ENCODE measurements at places on chromosomes 4 and X.

GRCh38 chrX:70476934-70477733 is 32.5 kb downstream of the DLG3 start:
- DNase-seq: no peak

- no peak for DNase-seq
These were observed 59.7 kb downstream of the SH3BGRL start for GRCh38 chrX:81261576-81261975.

DNA sequence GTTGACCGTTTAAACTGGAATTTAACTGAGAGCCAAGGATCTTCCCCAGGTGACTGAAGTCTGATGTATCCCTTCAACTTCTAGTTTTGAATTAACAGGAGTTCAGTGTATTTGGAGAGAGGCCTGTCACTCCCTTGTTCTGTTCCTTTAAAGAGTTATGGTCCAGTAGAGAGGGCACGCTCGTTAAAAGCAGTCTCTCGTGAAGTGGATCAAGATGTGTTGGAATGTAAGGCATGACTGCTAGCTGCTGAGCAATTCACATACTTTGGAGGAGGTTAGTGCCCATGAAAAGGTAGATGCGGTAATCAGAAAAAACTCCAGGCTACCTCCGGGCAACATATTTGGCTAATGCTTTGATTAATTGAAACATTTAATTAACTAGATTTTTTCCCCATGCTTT is 65.7 kb downstream of the SHROOM2 start:
- no peak for DNase-seq

DNA sequence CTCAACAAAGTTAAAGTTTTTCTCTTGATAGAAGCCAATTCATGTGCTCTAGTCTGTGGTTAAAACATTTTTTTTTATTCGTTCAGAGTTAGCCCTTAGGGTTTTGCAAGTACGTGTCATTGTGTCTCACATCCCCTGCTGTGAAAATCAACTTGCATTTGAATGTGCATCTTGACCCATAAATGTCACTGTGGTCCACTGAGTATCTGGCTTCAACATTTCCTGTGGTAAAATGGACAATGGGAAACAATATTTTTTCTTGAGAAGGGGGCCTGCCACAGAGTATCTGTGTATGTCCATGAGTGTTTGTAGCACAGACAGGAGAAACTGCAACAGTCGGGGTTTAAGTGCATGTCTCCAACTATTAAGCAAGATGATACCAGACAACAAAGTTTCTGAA is 554.8 kb upstream of the TENM3 start:
- DNase-seq: no peak

GRCh38 chrX:42398967-42399631 is 378.9 kb downstream of the PPP1R2C start:
- DNase-seq: no peak

DNA sequence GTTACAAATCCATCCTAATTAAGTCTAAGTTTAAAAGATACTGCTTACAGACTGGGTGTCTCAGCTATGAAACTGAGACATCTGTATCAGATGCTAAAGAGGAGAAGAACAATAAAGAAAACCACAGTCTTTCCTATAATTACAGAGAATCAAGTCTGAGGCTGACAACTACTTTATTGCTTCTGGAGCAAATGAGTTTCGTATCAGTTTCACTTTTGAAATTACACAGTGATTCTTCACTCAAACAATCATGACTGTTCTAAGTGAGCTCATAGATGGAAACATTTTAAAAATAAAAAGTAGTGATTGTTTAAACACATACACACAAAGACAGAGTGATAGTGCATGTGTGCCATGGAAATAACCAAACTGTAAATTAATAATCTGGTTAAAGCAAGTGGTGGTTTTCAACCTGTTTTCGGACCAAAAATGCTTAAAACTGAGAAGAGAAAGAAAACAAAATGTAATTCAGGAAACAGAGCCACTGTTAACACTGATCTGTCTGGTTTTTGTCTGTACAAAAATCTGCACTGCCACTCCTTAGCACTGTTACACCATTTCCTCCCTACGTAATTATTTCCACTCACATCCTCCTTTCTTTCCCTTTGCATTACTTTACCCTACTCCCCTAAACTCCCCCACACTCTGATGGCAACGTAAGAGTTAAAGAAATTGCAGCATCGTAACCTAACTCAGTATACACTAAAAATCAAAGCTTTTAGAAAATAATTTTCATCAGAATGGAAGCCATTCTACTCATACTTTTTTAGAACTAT is 12.5 kb downstream of the RFC1 start:
- DNase-seq: no peak

DNA sequence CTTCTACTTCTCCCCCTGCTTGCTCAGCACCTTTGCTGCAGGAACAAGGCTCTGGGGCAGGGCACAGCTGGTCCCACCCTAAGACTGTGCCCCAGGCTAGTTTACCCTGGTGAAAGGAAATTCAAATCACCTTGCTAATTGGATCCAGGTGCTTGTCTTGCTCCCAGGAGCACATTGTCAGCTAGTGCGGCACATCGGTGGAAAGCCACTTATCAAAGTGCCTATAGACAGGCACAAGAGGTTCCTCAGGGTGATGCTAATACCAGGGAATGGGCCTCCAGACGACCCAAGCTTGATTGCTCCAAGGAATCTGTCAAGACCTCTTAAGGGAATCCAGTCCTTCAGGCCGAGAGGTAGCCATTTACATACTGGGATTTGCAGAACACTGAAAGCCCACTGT is 64.5 kb upstream of the PRPS1 start:
- DNase-seq: no peak

DNA sequence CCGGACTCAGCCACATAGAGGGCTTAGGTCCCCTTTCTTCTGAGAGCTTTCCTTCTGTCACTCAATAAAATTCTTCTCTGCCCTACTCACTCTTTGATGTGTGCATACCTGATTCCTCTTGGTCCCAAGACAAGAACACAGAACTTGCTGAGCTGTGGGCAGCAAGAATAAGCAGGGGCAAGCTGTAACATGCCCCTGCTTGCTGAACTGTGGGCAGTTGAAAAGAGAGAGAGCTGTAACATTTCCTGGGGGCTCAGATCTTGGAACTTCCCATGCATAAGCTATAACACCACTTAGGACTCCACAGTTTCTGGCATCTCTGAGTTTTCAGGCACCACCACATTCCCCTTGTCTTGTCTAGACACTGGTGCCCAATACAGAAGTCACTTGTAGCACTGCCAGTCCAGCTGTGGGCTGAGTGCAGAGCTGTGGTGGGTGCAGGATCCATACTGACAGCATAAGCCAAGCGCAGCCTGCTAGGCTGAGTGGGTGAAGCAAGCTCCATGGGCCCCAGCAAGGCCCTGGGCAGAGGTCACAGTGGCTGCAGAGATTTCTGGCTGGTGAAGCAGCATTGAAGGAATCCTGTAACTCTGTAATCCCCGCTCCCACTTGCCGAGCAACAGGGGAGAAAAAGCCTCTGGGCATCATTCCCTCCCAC is 241.2 kb downstream of the PCDH10 start:
- no peak for DNase-seq

- DNase-seq: no peak
These were observed 230.3 kb upstream of the PGRMC2 start for GRCh38 chr4:128517739-128518510.

DNA sequence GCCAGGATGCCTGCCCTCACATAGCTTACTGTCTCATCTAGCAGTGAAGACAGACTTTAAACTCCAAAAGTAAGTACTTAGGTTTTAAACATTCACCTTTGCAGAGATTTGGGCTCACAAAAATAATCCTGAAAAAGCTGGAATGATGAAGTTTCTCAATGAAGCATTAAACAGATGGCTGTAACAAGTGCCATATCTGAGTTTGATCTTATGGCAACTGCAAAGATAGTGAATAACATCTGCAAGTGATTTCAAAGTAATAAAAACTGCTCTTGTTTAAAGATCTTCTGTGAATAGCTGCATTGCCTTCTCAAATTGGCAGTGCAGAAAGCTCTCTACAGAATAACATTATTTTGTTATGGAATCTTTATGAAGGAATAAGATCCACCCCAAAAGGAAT is 271.2 kb upstream of the SMIM31 start:
- no peak for DNase-seq

GRCh38 chrX:46978341-46979291 is 66.4 kb downstream of the JADE3 start:
- DNase-seq: peak; percentile 57

DNA sequence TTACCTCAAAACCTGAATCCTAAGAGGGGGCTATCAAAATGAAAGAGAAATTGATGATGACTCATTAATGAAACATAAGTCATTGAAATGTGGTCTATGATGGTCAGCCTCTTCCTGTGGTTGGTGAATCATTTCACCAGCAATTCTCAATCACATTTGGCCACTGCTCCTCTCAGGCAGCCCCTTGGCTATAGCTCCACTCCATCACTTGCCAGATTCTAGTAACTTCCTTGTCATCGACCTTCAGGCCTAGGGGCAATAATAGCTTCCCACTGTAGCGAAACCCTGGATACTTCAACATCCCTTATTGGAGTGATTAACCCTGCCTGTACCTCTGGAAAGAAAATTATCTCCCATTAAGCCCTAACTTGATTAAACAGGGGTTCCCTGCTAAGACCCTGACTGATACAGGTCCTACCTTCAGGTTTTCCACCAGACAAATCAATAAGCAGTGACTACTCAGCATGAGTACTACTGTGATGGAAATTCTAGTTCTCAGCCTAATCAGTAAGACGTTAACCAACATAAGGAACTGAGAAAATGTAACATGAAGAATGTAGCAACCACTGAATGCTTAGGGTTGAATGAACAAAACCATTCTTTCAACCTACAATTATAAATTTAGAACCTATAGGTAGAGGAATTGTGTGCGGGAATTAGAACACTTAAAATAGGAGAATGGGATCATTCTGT is 30.4 kb downstream of the ADH7 start:
- no peak for DNase-seq

GRCh38 chrX:38726612-38727011 is 74.6 kb upstream of the MID1IP1 start:
- no peak for DNase-seq

DNA sequence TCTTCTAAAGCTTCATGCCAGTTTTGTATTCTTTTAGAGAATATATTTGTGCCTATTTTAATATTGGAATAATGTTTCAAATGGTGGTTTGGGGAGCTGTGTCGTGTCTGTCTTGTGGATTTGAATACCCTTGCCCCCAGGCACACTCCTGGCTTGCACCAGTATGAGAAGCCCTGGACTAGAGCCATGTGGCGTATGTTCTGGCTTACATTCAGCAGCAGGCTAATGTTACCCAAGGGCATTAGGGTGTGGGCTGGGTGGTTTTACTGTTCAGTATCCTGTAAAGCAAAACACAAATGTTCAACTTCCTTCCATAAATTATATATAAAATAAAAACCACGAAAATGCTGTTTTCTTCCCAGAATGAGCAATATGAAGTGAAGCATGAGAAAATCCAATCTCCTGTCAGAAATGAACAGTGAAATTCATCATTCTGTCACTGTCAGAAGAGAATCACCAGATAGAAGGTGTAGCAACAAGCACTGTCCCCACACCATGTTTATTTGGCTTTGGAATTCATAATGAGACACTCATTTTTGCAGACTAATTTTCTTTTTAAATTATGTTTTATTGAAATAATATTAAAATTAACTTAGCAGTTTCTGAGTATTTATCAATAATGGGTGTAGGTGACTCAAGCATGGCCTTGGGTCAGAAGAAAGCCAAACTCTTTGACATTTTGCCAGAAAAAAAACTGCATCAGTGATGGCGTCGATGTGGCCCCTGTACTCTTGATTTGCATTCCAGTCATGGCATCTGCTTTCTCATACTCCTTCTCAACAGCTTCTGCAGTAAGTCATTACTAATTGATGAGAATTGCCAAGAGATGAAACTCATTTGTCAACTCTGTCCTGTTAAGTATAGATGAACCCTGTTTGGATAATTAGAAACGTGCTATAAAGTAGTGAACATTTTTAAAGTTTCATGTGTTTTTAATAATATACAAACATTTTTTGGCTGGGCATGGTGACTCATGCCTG is 43.8 kb downstream of the WWC2 start:
- no peak for DNase-seq

- no peak for DNase-seq
These were observed 880 bp upstream of the LONRF3 start for GRCh38 chrX:118973389-118974087.

- DNase-seq: no peak
These were observed 60.8 kb downstream of the WDFY3 start for GRCh38 chr4:84905646-84906045.

- DNase-seq: no peak
These were observed 470.9 kb upstream of the ADGRL3 start for GRCh38 chr4:60729194-60729593.

- no peak for DNase-seq
These were observed 14.8 kb downstream of the INTS6L start for GRCh38 chrX:135535077-135535940.

GRCh38 chr4:6113641-6114040 is 86.7 kb downstream of the JAKMIP1 start:
- DNase-seq: no peak

DNA sequence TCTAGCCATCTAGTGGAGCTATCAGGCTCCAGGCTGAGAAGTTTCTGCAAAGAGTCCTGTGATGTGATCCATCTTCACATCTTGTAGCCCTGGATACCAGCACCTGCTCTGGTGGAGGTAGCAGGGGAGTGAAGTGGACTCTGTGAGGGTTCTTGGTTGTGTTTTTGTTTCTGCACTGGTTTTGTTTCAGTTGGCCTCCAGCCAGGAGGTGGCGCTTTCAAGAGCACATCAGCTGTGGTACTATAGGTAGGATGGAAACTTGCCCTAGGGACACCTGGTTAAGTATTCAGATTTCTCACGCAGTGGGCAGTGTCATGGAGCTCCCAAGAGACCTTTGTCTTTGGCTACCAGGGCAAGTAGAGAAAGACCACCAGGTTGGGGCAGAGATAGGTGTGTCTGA is 257.5 kb upstream of the SLC7A11 start:
- DNase-seq: no peak

DNA sequence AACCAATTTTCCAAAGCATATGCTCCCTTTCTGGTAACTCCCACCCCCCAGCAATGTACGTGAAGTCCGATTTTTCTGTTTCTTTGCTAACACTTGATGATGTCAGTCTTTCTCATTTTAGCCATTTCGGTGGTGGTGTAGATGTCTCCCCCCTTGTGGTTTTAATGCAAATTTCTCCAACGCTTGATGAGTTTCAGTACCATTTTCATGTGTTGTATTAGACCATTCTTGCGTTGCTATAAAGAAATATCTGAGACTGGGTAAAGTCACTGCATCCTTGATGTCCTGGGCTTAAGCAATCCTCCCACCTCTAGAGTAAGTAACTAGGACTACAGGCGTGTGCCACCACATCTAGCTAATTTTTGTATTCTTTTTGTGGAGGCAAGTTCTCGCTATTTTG is 148.4 kb upstream of the VCX3A start:
- no peak for DNase-seq

GRCh38 chr4:120079839-120080520 is 13.3 kb upstream of the MAD2L1 start:
- no peak for DNase-seq

DNA sequence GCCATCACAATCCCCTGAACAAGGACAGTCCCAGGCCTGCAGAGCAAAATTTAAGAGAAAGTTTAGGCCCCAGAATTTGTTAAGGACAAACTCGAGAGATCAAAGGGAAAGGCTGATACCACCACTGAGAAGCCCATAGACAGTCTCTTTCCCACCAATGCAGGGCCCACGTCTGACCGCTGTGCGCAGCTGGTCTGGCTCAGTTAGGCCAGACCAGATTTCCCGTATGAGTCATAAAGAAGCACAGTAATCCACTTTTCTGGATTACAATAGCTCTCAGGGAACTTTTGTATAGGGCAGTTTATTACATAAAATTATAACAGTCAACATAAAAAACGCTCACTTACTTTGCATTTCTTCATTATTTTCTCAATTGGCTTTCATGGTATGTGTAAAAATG is 259.5 kb downstream of the RCHY1 start:
- DNase-seq: no peak

Measured in stimulated activated CD4-positive, alpha-beta T cell treated with anti-CD3 and anti-CD28 coated beads, Interleukin-15, amount 100 ng/mL, for 48 hours (primary cell).